ENCODE measurements at places on chromosomes 3 and 15.

DNA sequence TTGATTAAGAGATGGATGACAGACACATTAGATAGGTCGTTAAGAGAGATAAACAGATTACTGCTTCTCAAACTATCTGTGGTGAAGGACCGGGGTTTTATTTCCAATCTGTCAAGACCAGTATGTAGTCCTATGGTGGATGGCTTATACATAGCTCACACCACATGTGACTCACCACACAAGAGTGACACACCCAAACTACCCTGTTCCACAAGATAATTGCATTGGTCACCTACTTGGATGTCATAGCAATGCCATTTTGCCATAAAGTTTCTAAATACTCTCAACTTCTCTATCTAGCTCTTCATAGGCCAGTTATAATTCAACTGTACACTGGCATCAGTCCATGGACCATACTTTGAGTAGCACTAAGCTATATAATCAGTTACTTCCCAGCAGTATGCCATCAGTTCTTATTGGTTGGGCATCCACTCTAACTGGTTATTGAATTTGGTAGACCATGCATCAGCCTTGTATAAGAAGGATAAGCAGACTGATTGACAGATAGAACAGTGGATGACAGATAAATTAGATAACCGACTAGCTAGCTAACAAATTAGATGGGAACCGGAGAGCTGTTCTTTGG is 11.6 kb downstream of the WWTR1 start:
- DNase-seq: no peak

DNA sequence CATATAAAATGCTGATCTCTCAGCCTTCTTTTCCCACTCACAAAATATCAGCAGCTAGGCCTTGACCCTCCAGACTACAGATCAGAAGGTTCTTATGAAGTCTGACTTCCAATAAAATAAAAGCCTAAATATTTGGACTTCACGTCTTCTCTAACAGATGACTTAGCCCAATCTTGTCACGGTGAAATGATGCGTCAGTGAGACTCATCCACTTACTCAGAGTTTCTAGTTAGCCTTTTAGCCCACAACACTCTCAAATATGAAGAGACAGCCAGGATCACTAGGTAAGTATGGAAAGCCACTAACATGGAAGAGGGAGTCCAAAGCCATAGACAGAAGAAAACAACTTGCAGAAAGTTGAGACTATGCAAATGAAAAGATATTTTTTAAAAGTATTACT is 601.2 kb downstream of the PYDC2 start:
- no peak for DNase-seq

DNA sequence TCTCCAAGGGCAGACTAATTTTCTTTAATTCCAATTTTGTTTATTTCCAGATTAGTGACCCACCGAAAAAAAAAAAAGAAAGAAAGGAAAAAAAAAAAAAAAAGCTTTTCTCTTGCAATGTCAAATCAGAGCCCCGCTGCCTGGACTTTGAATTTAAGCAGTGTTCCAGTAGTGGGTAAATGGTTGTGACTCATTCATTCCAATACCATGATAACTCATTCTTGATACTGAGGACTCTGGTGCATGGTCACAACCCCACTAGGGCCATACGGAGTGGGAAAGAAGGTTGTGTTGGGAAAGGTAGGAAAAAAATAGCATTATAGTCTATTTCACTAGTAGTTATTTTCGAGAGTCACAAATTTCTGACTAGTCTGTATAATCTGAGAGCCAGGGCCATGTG is 59.1 kb upstream of the COL8A1 start:
- no peak for DNase-seq

GRCh38 chr15:81264072-81264857 is 59.7 kb downstream of the STARD5 start:
- no peak for DNase-seq

GRCh38 chr15:30872341-30872748 is 31.4 kb upstream of the FAN1 start:
- DNase-seq: no peak

DNA sequence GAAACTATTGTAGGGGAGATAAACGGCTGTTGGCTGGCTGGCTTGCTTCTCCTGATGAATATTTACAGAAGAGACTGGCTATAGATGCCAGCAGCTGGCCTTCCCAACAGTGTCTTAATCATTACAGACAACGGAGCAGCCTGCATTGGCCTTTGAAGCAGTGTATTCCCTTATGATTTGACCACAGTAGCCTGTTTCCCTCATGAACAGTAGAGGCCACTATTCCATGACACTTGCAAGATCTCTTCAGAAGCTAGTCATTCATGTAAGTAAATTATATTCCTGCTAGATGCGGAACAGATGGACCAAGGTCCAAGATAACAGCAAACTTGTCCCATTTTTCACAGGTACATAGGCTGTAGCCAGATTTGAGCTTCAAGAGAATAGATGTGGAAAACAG is 47.3 kb downstream of the TMCO5A start:
- no peak for DNase-seq

- no peak for DNase-seq
Measured at GRCh38 chr3:57733790-57734189, 22.3 kb upstream of the SLMAP start.

DNA sequence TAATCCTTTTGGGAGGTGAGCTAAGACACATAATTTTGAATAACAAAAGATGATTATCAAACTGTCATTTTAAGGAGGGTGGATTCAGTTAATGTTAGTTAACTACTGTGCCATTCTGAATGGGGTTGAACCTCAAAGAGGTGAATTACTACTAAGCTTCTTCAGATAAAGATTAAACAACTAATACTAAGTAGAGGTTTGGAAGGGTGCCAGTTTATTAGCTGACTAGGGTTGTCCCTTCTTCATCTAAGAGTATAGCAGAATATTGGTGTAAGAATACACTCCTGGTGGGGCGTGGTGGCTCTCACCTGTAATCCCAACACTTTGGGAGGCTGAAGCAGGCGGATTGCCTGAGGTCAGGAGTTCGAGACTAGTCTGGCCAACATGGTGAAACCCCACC is 123.1 kb upstream of the LRRFIP2 start:
- no peak for DNase-seq

DNA sequence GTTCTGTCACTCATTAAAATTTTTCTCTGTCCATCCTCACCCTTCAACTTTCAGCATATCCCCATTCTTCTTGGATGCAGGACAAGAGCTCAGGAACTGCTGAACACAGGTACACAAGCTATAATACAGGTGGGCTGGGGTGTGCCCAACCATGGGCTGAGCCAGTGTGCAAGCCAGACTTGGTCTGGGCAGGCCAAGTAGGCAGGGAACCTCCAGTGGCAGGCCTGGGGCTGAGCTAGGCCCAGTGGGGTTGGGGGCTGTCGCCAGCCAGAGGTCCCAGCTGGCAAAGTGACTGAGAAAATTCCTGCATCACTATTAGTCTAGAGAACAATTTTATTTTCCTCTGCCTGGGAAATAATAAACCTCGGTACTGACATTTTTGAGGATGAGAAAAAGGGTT is 202.9 kb downstream of the LRRC3B start:
- DNase-seq: no peak

DNA sequence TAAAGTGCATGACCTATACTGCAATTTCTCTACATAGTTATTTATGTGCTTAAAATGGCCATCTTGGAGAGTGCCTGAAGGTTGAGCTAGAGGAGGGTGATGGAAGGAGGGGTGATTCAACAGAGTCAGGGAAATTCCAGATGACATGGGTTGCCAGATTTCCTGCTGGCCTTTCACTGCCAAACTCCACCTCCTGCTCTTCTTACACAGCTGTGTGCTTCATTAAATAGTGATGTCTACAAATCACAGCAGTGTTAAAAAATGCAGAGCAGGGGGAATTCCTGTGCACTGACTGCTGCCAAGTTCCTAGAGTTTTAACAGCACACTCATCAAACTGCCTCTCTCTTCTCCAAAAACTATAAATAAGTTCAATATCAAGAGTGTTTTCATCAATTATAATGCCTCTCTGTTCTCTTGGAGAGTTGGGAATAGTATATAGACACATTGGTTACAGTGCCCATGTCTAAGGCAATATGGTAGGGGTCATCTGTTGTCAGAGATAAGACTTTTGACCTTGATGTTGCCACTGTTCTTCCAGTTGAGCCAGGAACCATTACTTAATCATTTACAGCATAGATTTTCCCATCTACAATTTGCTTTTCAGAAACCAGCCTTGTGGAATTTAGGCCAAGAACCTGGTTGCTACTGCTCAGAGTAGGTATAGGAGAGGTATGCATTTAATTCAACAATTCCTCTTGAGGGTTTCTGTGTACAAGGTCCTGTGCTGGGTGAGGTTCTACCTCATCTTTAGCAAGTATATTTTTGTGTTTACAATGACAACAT is 79.6 kb downstream of the TP63 start:
- peak; percentile 43 for DNase-seq

- DNase-seq: no peak
Measured at GRCh38 chr3:27696906-27697305, 25.2 kb downstream of the EOMES start.

- no peak for DNase-seq
Measured at GRCh38 chr3:16203031-16203430, 28.6 kb downstream of the GALNT15 start.

DNA sequence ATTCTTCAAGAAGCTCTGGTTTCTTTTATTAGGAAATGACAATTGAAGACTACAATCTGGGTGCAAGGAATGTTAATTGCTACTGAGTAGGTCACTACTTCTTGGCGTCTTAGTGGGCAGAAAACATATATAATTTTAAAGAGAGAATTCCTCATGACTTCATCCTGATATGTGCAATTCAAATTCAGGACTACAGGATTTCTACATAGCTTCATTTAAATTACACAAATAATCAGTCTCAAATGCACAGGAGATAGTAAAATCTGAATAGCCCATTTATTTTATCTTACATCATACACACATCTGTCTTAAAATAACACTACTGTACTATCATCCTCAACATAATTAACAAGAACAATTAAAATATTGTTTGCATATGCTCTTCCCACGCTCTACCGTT is 52.5 kb upstream of the GPR149 start:
- no peak for DNase-seq

- DNase-seq: no peak
Measured at GRCh38 chr3:13262493-13263211, 157.5 kb downstream of the NUP210 start.

GRCh38 chr3:9883706-9884554 is 3.9 kb upstream of the CIDEC start:
- no peak for DNase-seq

GRCh38 chr3:187172929-187173328 is 24.4 kb upstream of the RTP1 start:
- no peak for DNase-seq

- DNase-seq: no peak
Measured at GRCh38 chr15:88702983-88703382, 64.2 kb downstream of the ISG20 start.

GRCh38 chr3:25156626-25157025 is 271.4 kb upstream of the RARB start:
- no peak for DNase-seq

- DNase-seq: no peak
Measured at GRCh38 chr3:150607267-150608065, 4.3 kb downstream of the SELENOT start.

GRCh38 chr3:162213956-162214355 is 717.3 kb downstream of the OTOL1 start:
- DNase-seq: no peak

GRCh38 chr3:48662145-48662752 is 437 bp downstream of the CELSR3 start:
- no peak for DNase-seq

DNA sequence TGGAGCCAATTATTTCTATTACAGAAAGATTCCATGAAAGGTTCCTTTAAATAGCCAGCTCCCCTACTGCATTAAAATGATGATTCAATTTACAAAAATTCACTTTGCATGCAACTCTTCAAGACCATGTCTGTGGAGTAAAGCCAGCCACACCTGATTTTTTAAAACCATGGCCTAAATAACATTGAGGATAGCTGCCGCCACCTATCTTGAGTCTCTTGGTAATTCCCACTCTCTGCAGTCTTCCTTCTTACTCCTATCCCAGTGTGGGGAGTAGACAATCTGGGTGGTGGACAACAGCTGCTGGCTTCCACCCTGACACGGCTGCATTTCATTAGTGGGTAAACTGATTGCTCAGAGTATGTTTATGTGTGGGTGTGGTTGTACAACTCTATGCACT is 10.7 kb downstream of the LRTM1 start:
- DNase-seq: no peak

- no peak for DNase-seq
Measured at GRCh38 chr3:85875589-85875988, 916.8 kb downstream of the CADM2 start.

- DNase-seq: no peak
Measured at GRCh38 chr3:121724130-121724529, 25.4 kb downstream of the GOLGB1 start.

- DNase-seq: no peak
Measured at GRCh38 chr15:38714309-38715072, 149.9 kb upstream of the RASGRP1 start.

GRCh38 chr3:53841296-53841695 is 4.9 kb downstream of the CHDH start:
- no peak for DNase-seq

DNA sequence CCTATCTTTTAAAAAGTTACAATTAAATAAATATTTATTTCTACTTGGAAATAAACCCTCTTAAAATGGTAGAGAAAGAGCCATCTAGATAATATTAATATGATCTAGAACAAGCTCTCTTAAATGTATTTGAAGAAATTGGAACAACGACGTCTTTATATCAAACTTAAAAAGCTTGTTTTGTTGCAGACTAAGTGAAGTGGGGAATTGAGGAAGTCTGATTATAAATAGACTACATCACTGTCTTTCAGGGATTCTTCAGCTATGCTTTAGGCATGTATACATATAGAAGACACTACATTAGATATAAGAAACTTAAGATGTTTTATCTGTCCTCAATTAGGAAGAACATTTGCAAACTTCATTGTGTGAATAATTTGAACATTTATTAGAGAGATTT is 1.8 kb downstream of the BCHE start:
- no peak for DNase-seq

GRCh38 chr3:114829783-114830182 is 317.3 kb downstream of the ZBTB20 start:
- DNase-seq: no peak

DNA sequence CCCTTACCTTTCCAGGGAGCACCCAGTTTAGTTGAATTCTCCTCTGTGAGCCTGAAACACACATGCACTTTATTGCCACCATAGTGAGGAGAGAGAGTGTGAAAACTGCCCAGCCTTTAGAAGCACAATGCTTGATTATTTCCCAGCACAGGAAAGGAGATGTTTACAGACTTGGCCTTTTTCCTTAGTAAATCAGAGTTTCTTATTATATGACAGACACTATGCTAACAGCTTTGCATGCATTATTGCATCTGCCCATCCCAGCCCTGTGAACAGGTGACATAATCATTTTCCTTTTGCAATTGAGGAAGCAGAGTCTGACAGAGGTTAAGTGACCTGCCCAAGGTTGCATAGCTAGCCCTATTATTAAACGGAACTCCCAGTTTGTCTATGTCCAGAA is 36.5 kb downstream of the CAPN3 start:
- DNase-seq: no peak

GRCh38 chr3:53188136-53188685 is 27.2 kb downstream of the PRKCD start:
- peak; percentile 11 for DNase-seq

DNA sequence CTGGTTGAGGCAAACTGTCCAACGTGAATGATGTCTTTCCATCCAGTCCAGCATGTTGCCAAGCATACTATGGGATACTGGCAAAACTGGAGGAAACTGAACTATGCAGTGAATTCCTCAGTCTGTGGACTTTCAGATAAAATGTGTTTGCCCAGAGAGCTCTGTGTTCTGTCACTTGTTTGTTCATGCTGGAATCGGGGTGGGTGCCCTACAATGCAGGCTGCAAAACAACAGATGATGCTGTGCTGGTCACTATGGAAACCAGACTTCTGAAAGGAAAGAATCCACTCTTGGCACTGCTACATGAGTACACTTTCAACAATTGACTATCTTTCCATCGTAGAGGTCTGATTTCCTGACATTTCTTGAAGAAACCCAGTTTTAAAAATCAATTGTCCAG is 272.5 kb upstream of the ARHGEF26 start:
- DNase-seq: no peak

Measured in Right ventricle myocardium superior (tissue), 1 donor.